ENCODE measurements at places on chromosomes 2 and 18.

- no peak for DNase-seq
Measured at GRCh38 chr2:220077488-220077887, 450.1 kb downstream of the SLC4A3 start.

DNA sequence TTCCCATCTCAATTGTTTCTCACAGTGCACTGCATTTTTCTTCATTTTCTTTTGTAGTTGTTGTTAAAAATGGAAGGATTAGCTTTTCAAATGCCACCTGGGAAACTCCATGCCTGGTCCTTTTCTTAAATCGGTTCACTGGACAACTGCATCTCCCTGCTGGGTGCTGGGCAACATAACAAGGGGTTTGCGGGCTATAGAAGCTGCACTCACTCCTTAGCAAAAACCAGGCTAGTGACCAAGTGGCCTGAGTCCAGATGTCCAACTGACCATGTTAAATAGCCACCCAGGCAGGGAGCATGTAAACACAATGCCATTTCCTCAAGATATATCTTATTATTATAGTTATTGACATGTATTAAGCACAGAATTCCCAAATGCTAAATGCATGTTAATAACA lies 264.9 kb downstream of the ICOS start:
- DNase-seq, result no peak

- DNase-seq, result no peak
Measured at GRCh38 chr2:128537646-128538045, 219.0 kb upstream of the HS6ST1 start.

DNA sequence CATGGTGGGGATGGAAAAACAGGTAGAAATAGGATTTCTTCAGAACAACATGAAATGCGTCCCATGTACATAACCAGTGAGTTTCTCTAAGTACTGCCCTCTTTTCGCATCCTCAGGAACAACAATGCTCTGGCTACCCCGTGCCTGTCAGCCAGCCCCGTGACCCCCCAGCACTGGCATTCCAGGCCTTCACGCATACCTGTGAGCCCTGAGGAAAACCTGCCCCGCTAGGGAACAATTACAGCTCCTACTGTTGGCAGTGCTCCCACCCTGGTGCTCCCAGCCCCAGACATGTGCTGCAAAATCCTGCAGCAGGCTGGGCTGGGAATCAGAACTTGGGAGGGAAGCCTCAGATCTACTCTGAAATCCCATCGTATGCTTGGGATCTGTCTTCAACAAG lies 9.1 kb downstream of the SMAD7 start:
- peak; percentile 23 for DNase-seq

GRCh38 chr18:26215247-26215970 lies 10.8 kb upstream of the TAF4B start:
- no peak for DNase-seq

DNA sequence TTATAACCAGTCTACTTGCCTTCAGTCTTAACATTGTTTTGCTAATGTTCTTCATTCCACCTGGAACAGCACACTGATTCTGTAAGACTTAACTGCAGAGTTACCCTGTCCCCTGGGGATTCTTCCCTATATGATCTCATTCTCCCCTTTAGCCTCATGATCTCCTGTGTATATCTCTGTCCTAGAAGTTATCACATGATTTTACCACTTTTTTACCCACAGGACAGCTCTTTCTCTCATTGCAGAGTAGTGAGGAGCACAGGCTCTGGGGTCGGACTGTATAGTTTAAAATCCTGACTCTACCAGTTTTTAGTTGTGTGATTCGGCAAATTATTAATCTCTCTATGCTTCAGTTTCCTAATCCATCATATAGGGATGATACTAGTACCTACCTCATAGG lies 14.2 kb upstream of the EXOC6B start:
- no peak for DNase-seq

GRCh38 chr2:234395891-234396420 lies 100.9 kb downstream of the ARL4C start:
- DNase-seq, result no peak
